Muscle of leg (tissue), 16 donors: ENCODE measurements at places on chromosomes 3 and 15.

DNA sequence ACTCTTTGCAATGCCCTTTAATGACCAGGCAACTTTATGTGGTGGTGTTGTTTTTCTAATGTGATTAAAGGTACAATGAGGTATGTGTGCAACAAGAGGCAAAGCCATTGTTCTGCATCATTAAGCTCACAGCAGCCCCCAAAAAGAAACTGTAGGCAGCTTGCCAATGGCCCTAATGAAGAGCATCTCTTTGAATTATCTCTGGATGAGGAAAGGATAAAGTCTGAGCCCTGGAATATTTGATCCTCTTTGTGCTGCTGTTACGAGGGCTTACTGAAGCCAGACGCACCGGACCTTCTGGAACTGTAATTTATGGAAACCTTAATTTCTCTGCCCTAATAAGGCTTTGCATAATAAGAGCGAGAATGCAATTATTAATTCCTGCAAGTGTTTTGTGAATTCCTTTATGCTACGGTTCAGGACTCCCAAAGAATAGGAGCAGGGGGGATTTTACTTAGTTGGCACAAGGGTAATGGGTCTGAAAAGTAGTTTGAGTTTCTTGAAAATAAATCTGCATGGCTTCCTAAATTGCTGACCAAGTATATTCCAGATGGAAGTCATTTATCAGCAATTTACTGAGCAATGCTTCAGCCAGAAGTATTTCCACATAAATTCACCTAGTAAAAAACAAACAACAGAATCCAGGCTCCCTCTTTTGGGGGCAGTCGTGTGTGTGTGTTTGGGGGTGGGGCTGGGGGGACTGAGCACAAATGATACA lies 193.4 kb downstream of the PDZRN3 start:
- peaks cover 40% of the 10 kb centered on the region for H3K4me1 ChIP-seq
- peak; percentile 77 for DNase-seq
- H3K27ac ChIP-seq: no peak overlapping the region
- no peaks in the 10 kb centered on the region for H3K36me3 ChIP-seq
- no peaks in the 10 kb centered on the region for H3K27me3 ChIP-seq
- no peak overlapping the region for H3K4me3 ChIP-seq

- peaks cover 12% of the 10 kb centered on the region for H3K4me1 ChIP-seq
- no peaks in the 10 kb centered on the region for H3K36me3 ChIP-seq
- H3K4me3 ChIP-seq: no peak overlapping the region
- H3K27me3 ChIP-seq: no peaks in the 10 kb centered on the region
- no peak overlapping the region for H3K27ac ChIP-seq
Measured at GRCh38 chr15:26294059-26294689, 431.0 kb upstream of the ATP10A start.

- H3K4me1 ChIP-seq: peaks cover 9% of the 10 kb centered on the region
- peaks cover 11% of the 10 kb centered on the region for H3K36me3 ChIP-seq
- no peak overlapping the region for H3K4me3 ChIP-seq
Measured at GRCh38 chr3:132448216-132448961, 31.1 kb downstream of the DNAJC13 start.

GRCh38 chr3:27596334-27596841 lies 112.2 kb upstream of the SLC4A7 start:
- no peaks in the 10 kb centered on the region for H3K36me3 ChIP-seq
- no peak overlapping the region for H3K4me3 ChIP-seq
- no peaks in the 10 kb centered on the region for H3K4me1 ChIP-seq
- DNase-seq: peak; percentile 71

DNA sequence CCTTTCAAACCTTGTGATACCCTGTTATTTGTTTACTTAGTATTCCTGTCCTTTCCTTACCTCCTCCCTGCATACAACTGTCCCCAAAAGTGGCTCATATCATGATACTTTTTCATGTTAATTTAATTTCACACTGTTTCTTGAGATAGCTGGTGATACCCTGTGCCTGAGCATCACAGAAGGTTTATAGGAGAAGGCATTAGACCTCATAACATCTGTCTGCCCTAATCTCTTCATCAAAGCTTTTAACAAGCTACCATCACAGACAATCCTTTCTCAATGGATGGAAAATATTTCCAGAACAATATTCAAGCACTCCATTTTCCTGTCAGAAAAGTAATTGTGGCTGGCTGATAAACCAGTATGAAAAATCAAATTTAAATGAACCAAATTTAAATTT lies 81.6 kb downstream of the SSR3 start:
- no peaks in the 10 kb centered on the region for H3K36me3 ChIP-seq
- H3K27me3 ChIP-seq: no peaks in the 10 kb centered on the region
- no peak overlapping the region for H3K27ac ChIP-seq
- no peaks in the 10 kb centered on the region for H3K4me1 ChIP-seq

DNA sequence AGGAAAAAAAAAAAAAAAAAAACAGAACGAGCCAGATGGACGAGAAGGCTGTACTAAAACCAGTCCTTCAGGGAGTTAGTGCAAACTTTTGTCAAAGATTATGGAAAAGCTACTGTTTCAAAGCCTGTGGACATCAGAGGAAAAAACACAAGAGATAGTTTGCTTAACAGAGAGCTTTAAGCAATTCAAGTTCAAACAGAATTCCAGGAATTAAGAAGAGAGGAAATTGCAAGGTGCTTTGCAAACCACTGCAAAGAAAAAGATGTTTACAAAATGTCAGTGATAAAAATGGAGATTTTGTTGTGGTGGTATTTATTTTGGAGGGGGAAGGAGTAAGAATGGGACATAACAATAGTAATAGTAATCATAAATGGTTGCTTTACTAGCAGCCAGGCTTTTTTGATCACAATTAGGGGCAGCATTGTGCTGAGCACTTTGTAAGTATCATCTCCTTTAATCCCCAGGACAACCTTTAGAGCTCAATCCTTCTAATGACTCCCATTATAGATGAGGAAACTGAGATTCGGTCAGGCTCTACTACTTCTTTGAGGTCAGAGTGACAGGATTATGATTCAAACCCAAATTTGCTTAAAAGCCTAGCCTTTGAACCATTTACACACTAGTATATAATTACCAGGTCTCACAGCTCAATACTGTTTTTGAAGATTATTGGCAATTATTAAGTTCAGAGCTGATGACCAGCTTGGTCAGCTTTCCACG lies 22.4 kb upstream of the ARHGEF3 start:
- no peak overlapping the region for H3K27ac ChIP-seq
- H3K4me1 ChIP-seq: peaks cover under 1% of the 10 kb centered on the region
- peak; percentile 38 for DNase-seq
- H3K27me3 ChIP-seq: no peaks in the 10 kb centered on the region

DNA sequence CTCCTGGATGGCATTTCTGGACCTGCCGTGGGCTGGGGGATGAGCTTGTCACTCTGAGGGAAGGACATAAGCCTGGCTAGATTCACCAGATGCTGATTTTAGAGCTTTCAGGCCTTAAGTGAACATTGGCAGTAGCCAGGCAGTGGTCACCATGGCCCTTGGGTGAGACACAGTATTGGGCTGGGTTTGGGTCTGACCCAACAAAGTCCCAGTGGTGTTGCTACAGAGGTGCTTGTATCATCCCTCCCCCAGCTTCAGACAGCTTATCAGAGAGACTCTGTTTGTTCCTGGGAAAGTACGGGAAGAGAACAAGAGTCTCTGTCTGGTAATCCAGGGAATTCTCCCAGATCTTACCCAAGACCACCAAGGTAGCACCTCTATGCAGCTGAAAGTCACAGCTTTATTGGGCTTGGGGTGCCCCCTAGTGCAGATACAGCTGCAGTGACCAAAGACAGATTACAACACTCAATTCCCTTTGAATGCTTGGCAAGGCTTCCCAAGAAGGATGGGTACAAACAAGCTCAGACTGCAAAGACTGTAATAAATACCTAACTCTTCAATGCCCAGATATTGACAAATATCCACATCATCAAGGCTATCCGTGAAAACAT lies 9.8 kb upstream of the RUVBL1 start:
- H3K27ac ChIP-seq: no peak overlapping the region
- no peaks in the 10 kb centered on the region for H3K36me3 ChIP-seq
- no peak overlapping the region for H3K4me3 ChIP-seq
- peaks cover 5% of the 10 kb centered on the region for H3K27me3 ChIP-seq
